DMS 273 treated with DMSO at 0.1 percent for 48 hours (cell line): ENCODE measurements at places on chromosomes 7 and 10.

DNA sequence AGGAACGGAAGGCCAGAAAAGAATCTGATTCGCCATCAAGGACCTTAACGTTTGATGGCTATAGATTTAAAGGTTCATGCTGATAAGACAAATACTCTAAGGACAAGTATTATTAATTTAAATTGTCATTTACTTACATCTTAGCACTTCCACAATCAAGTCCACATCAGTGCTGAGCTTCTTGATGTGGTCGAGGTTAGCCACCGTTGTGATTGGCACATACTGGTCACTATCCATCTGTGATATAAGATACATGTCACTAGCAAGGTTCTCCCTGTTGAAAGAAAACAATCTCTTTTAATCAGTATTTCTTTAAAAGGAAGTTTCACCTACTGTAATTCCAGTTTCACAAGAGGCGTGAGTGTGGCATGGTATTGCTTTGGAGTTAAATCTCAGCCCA, 88.7 kb downstream of the LARP4B start:
- no peak for DNase-seq

GRCh38 chr7:71787513-71787912, 624.6 kb downstream of the CALN1 start:
- DNase-seq, result no peak

DNA sequence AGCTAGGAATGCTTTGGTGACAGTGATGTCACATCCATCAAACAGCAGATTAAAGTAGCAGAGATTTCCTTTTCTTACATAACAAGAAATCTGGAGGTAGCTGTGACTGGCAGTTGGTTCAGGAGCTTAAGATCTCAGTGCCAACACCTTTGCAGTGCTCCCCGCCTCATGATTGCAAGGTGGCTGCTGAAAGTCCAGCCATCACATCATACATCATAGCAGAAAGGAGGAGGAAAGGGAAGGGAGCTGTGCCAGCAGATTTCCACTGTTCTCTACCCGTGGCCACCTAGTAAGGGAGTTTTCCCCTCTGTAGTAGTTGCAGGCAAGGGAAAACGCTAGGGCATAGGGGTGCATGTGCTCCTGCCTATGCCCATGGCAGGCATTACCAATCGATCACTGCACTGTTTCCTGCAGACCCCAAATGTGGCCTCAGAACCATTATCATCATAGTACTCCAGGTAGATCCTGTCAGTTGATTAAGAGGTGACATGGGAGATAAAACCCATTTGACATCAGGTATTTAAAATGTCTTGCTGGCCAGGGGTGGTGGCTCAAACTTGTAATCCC, 57.9 kb upstream of the GTF2IRD1 start:
- no peak for DNase-seq

GRCh38 chr10:129719415-129719739, 244.7 kb downstream of the EBF3 start:
- no peak for DNase-seq

DNA sequence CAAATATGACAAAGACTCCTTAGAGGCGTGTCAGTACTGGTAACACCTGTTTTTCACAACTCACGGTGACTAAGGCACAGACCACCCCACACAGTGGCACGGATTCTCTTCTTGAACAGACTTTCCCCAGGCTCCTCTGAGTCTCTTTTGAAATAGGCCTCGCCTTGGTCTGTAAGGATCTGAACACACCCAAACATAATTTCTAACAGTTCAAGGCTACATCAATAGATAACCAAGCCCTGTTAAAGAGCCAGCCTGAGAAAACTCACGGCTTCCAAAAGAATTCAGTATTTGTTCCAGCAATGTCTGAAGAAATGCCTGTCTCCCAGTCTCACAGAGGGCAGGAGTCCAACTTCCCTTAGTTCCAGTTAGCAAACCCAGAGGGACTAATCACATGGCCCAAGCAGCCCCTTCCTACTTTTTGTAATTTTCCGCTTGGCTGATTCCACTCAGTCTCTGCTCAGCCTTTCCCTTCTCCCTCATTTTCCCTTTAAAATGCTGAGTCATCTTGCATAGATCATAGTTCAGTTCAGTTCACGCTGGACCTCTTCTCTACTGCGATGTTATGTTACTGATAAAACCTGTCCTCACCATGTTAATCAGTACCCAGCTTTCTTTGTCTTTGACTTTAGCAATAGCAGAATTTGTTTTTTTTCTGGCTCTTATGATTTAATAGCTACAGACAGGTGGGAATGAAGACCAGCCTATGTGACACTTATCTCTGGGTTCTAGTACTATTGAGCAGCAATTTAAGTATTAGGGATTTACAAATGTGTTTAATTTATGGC, 22.6 kb upstream of the AKR1C3 start:
- DNase-seq, result peak; percentile 36

- DNase-seq, result no peak
Observed at GRCh38 chr7:31145339-31145738, 93.2 kb downstream of the ADCYAP1R1 start.

DNA sequence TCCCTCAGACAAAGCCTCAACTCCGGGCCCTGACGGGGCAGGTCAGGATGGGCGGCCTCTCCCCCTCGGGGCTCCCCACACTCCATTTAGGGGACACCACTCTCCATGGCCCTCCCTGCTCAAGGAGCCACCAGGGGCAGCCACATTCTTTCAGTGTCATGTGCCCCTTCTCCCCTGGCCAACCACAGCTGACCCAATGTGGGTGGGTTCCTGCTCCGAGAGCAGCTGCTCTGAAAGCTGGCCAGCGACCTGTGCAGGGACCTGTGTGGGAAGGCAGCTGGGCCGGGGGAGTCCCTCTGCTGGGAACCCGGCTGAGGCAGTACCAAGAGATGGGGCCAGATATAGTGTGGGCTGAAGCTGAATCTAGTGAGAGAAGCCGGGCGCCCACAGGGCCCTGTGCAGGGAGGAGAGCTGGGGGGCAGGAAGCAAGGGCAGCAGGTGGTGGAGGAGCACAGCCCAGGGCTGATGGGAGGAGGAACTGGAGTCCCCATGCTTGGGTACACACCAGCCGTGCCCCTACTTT, 40.6 kb upstream of the NPFFR1 start:
- peak; percentile 5 for DNase-seq

GRCh38 chr10:105347487-105347886, 706.4 kb downstream of the SORCS3 start:
- DNase-seq, result no peak
